ENCODE measurements at places on chromosomes 2 and 18.

- DNase-seq = no peak
Observed at GRCh38 chr2:201219328-201220096, 36.6 kb downstream of the CASP10 start.

DNA sequence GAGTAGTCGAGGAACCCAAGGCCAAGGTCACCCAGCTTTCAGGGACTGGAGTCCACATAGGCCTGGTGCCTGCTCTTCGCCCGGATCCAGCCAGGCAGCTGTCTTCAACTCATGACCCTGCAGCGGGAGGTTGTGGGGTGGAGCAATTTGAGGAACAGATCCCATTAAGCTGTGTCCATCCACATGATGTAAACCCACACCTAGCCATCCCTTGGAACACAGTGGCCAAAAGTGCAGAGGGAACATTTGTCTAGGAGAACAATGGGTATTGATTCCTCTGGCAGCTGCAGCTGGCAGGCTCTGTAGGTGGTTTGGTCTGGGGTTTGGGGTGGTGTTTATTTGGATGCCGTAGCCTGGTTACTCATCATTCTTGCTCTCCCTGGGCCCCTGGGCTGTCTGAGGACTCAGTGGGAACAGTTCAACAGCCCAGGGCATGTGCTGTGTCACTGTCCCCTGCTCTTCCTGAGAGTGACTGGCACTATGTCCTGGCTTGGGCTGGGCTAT lies 99.4 kb downstream of the TFCP2L1 start:
- no peak for DNase-seq

- no peak for DNase-seq
Observed at GRCh38 chr2:97764559-97765263, 51.3 kb downstream of the ZAP70 start.

GRCh38 chr2:172572981-172573380 lies 17.1 kb downstream of the PDK1 start:
- no peak for DNase-seq

GRCh38 chr2:69578198-69578540 lies 65.4 kb downstream of the AAK1 start:
- DNase-seq = no peak

- DNase-seq = no peak
Observed at GRCh38 chr2:123839326-123839725, 185.8 kb upstream of the CNTNAP5 start.

- DNase-seq = no peak
Observed at GRCh38 chr2:195408196-195408595, 248.8 kb upstream of the SLC39A10 start.

DNA sequence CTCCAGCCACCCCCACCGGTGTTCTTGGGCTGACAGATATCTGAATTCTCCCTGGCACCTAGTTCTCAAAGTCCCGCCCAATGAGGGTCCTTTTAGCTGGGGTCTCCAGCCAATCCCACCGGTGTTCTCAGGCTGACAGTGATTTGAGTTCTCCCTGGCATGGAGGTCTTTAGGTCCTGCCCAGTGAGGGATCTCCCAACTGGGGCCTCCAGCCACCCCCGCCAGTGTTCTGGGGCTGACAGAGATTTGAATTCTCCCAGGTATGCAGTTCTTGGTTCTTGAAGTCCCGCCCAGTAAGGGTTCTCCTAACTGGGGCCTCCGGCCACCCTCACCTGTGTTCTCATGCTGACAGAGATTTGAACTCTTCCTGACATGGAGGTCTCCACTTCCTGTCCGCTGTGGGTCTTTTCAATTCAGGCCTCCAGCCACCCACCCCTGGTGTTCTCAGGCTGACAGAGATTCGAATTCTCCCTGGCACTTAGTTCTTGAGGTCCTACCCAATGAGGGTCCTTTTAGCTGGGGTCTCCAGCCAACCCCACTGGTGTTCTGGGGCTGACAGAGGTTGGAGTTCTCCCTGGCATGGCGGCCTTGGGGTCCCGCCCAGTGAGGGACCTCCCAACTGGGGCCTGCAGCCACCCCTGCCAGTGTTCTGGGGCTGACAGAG lies 154.6 kb downstream of the ANKRD36 start:
- DNase-seq = no peak

GRCh38 chr2:48313036-48313877 lies 216.7 kb upstream of the STON1 start:
- DNase-seq = no peak

- no peak for DNase-seq
Observed at GRCh38 chr2:168233726-168234406, 13.5 kb downstream of the STK39 start.

DNA sequence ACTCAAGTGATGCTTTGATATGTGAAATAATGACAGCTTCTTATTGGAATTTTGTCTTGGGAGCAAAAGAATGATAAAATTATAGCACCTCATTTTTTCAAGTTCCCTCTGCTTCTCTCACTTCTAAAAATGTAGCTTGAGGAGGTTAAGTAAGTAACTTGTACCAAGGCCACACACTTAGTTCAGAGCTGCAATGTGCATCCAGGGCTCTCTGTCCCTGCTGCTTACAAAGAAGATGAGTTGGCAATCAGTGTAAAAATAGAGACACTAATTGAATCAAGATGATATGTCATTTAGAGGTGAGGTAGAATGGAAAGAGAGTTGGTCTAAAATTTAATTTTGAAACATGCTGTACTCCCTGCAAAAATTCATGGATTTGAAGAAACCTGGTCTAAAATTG lies 312.0 kb upstream of the TNP1 start:
- no peak for DNase-seq

DNA sequence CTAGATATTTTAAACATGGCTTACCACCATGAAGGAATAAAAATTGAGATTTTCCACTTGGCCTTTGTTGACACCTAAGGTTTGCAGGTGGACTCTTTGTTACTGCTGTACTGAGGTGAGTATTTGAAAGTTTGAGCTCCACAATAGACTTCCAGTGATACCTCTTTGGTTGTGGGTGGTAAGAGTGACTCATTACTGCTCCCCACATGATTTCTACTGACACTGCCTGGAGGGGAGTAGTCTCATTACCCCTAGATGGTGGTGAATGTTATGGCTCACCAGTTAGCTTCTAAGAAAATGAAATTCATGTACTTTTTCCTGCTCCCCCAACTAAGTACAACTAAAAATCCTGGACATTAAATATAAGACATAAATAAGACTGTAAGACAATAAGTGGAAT lies 1183.1 kb upstream of the TMEFF2 start:
- no peak for DNase-seq

DNA sequence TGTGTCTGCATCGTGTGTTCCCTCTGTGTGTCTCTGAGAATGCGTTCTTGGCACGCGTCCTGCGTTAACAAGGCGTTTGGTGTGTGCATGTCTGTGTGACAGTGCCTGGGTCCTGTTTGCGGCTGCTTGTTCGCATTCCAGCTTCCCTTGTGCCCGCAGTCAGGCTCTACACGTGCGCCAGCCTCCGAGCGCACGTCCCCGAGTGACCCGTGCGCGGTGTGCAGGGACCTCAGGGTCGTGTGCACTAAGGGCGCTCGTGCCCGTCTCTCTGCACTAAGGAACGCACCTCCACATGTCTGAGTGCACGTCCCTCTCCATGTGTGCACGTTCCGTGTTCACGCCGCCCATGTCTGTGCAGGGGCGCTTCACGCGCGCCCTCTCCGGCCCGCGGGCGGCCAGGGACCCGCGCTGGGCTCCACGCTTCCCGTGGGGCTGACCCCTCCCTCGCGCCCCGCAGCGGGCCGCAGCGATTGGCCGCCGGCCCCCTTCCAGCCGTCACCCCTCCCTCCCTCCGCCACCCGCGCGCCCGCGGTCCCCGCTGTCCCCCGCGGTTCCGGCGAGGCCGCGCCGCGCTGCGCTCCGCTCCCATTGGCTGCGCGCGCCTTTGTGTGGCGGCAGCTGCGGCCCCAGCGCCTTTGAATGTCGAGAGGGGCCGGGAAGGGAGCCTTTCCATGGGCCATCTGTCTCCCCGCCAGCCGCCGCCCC lies 229.4 kb downstream of the HAUS1 start:
- DNase-seq = no peak

DNA sequence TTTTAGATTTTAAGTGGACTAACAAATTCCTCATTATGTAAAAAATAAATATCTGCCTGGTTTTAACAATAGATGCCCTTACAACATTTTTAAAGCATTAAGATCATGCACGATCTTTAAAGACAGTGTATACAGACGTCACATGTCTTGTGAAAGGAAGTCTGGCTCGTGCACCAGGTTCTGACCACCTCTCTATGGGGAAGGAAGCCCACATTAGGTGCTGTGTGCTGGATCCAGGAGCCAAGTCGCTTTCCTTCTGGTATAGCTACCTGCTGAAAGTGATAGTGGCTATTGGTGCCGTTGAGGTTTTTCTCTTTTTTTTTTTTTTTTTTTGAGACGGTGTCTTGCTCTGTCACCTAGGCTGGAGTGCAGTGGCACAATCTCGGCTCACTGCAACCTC lies 116.5 kb downstream of the NCK2 start:
- DNase-seq = no peak

DNA sequence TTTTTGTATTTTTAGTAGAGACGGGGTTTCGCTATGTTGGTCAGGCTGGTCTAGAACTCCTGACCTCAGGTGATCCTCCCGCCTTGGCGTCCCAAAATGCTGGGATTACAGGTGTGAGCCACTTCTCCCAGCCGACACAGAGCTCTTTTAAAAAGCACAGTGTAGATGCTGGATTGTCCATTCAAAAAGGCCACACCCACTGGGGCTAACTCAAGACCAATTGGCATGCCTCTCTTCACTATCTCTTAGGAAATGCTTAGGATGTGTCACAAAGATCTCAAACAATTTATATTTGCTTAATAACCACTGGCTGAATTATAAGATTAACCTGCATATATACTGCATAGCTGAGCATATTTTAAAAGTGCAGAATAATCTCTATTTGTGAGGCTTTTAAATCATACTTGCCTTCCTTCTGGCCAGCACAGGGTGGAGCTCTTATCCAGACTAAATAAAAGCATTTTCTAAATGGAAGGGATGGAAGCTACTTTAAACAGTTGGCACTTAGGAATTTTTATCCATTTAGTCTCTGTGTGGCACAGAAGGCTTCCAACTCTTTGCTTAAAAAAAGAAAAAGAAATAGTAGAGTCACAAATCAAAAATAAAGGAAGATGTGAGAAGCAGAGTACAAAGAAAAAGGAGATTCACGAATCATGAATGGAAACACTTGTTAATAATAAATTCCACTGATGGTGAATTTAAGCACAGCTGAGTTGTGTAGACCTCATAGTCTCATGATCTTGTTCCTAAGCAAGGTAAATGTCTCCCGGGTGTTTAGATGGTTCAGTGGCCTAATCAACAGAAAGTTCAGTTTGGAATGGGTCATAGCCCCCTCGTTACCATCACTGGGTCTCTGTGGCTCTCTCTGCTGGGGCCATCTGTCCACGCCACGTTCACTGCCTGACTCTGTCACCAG lies 22.4 kb downstream of the CRYGD start:
- no peak for DNase-seq

DNA sequence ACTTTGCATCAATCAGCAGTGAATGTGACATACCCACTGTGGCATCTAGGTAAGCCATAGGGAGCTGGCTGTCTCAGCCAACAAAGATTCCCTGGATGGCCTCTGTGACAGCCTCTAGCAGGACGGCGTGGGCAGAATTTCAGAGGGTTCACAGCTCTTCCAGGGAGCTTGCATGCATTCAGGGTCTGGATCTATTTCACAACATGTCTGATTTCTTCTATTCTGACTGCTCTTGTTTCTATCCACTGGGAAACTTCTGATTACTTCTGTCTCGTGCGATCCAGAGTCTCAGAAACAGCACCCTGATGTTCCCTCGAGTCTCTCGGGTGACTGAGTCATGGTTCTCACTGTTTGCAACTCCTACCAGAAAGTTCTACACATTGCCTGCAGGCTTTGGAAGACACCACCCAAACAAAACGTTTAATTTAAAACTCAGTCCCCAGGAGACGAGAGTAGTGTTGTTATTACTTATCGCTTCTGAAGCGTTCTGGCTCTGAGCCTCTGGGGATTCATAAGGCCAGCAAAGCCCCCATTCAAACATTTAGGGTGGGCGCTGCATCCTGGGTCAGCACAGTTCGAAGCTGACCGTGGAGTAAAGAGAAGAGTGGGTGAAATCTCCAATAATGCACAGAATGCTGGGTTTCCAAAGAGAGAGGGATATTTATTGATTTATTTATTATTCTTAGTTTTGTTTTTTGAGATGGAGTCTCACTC lies 41.9 kb upstream of the ODC1 start:
- DNase-seq = no peak

- DNase-seq = no peak
Observed at GRCh38 chr18:70848329-70848728, 559.5 kb downstream of the SOCS6 start.

DNA sequence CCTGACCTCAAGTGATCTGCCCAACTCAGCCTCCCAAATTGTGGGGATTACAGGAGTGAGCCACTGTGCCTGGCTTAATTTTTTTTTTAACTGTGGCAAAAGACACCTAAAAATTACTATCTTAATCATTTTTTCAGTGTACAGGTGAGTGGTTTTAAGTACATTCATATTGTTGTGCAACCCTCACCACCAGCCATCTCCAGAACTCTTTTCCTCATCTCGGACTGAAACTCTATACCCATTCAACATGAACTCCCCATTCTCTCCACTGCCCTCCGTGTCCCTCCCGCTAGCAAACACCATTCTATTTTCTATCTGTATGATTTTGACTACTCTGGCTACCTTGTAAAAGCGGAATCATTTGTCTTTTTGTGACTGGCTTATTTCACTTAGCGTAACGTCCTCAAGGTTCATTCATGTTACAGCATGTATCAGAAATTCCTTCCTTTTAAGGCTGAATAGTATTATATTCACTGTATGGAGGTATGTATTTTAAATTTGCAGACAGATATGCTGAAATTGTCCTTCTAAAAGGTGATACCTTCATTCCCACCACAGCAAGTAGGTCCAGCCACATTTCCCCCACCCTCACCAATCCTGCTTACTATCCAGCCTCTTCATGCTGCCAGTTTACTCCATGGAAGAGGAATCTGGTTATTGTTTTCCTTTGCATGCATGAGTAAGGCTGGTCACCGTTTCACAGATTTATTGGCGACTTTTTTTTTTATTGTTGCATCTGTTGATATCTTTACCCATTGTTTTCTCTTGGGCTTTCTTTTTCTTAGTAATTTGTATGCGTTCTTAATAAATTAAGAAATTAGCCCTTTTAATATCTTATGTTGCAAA lies 40.6 kb upstream of the ANXA4 start:
- DNase-seq = no peak

GRCh38 chr2:112121682-112122254 lies 16.4 kb upstream of the FBLN7 start:
- DNase-seq = no peak

DNA sequence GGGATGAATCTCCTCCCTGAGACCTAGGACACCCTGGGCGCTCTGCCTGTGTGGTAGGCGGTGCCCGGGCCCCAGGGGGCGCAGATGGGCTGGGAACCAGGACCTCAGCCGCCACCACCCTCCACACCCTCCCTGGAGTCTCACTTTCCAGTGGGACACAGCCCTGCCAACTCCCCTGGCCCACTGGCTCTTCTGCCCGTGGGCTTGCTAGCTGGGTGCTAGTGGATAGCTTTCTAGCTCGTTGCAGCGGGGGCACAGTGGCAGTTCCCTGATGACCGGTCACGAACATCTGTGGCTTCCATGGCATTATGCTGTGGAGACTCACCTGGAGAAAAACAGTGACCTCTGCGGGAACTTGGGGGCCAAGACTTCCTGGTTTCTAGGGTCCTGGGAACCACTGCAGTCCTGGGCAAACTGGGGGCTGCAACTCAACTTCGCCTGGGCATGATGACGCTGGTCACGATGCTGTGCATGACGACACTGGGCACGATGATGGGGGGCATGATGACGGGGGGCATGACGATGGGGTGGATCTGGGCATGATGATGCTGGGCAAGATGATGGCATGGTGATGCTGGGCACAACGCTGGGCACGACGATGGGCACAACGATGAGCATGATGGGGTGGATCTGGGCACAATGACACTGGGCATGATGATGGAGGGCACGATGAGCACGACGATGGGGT lies 31.0 kb upstream of the ALLC start:
- no peak for DNase-seq

- DNase-seq = no peak
Observed at GRCh38 chr2:27029051-27029450, 3.7 kb upstream of the TMEM214 start.
